ENCODE measurements at places on chromosomes 11 and 22.

DNA sequence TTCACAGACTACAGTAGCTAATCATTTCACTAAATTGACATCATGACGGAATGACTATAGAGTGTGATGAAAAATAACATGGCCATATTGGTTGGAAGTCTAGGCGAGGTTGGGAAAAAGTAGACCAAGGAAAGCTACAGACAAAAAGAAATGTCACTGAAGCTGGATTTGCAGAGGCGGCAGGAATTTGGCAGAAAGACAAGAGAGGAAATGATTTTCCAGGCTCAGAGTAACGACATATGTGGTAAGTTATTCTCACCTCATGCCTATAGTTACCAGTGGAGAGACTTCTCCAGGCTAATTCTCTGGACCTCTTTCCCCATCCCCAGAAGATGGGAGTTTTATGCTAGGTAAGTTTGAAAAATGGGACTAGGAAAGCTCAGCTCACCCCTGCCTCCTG, 1005.8 kb upstream of the CCDC90B start:
- DNase-seq = no peak

DNA sequence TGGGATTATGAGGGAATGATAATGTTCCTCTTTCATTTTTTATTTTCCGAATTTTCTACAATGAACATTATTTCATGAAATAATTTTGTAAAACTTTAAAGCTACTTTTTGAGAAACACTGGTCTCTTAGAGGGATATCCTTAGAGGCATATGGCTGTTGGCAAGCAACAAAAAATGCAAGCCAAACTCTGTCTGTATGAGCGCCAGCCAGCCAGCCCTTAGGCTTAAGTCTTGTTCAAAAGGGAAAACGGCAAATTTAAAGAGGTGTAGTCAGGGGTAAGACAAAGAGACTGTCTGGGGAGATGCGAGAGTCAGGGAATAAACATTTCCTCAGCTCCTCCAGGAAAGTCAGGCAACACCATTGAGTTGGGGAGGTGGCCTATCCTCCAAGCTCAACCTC, 22.5 kb downstream of the ASCC2 start:
- no peak for DNase-seq

- DNase-seq = no peak
Observed at GRCh38 chr11:118705111-118705741, 25.8 kb upstream of the TREH start.

GRCh38 chr22:44070029-44070428, 45.9 kb downstream of the PARVB start:
- DNase-seq = no peak

DNA sequence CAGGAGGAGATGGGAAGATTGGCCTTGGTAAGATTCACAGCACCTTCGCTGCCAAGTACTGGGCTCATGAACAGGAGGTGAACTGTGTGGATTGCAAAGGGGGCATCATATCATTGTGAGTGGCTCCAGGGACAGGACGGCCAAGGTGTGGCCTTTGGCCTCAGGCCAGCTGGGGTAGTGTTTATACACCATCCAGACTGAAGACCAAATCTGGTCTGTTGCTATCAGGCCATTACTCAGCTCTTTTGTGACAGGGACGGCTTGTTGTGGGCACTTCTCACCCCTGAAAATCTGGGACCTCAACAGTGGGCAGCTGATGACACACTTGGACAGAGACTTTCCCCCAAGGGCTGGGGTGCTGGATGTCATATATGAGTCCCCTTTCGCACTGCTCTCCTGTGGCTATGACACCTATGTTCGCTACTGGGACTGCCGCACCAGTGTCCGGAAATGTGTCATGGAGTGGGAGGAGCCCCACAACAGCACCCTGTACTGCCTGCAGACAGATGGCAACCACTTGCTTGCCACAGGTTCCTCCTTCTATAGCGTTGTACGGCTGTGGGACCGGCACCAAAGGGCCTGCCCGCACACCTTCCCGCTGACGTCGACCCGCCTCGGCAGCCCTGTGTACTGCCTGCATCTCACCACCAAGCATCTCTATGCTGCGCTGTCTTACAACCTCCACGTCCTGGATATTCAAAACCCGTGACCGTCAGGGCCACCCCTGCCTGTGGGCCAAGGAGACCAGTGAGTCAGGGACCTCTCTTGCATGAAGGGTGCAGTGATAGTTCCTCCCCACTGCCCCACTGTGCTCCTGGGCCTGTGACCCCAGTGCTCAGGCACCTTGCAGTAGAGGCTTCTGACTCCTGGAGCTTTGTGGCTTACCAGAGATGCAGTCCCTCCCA, 83.6 kb downstream of the BCR start:
- DNase-seq = no peak

DNA sequence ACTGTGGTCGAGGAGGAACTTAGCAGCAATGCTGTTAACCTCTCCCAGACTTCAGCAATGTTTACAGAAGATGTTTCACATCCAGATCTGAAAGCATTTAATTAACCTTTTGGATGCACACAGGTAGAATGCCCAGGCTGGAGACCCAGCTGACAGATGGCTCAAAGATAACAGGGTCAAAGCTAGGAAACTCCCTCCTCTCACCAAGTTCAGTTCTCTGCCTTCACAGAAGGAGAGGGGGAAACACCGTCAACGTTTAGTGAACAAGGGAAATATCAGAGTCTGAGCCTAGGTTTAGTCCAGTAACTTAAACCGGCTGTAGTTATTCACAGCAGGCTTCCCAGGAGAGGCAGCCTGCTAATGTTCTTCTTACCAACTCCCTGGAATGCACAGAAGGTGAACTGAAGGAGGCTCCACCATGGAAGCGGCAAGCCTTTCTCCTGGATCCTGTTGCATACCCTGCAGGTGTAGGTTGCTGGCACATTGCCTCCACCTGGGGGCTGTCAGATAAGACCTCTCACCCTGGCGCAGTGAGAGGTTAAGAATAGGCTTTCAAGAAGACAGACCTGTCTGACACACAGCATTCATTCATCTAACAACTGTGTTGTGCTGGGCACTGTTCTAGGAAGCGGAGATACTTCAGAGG, 23.5 kb upstream of the ANKK1 start:
- no peak for DNase-seq

GRCh38 chr11:61567286-61568061, 13.4 kb downstream of the SYT7 start:
- peak; percentile 81 for DNase-seq

DNA sequence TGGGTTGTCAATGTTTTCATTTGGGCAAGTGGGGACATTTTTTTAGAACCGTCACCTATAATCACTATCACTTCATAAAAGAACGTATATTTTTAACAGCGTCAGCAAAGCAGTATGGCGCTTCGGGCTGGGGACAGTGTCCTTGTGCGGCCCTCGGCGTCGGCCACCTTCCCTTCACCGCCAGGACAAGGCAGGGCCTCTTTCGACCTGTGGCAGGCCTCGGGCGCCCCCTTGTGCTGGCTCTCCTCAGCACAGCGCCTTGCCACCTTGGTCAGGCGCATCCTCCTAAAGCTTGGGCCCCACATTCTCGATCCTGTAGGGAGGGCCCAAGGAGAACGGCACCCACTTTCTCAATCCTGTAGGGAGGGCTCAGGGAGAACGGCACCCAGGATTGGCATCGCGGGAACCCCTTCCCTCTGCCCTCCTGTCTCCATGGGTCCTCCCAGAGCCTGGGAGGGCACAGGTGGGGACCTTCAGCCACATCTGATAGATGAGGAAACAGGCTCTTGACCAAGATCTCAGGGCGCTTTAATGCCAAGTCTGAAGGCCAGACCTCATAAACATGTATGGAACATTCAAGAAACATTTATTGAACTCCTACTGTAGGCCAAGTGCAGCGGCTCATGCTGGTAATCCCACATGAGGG, 11.5 kb upstream of the FADD start:
- DNase-seq = peak; percentile 63

DNA sequence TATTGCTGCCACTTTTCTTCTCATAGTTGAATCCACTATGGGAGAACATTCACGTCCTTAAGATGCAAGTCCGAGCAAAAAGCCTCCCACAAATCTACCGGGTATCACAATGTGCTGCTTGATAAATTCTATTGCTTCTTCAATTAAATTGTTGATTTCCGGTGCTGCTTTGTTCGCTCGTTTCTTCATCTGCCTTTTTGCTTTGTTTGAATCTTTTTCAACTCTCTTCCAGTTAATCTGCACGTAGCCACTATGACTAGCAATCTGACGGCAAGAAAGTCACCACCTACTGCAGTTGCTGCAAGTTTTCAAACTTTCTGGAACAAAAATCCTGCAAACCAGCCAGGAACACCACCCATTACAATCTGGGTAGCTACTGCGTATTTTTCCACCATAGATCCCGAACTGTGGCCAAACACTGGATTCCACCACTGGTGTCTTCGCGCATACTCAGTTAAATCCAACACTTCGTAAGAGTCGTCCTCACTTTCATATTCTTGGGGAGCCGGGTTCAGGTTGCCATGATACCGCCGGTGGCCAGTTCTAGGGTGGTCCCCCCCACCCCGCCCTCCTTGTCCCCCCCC, 59.1 kb downstream of the CLMP start:
- no peak for DNase-seq

DNA sequence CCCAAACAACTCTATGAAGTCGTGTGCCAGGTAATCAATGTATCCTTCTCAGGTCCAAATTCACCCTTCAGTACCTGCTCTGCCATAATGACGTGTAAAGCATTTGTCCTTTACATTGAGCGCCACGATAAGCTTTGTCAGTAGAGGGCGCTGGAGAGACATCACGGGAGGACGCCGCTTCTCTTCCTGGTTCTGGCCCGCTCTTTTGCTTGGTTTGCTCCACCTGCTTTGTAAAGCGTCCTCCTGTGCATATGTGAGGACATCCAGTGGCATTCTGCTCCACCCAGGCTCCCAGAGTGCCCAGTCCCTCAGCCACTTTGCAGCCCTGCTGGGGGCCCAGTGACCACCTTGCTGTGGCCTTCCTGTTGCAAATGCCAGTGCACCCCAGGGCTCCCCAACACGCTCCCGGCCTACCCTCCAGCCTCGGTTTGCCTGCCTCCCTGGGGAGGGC, 61.1 kb downstream of the WT1 start:
- peak; percentile 51 for DNase-seq

GRCh38 chr11:34859496-34859895, 56.7 kb downstream of the APIP start:
- no peak for DNase-seq

DNA sequence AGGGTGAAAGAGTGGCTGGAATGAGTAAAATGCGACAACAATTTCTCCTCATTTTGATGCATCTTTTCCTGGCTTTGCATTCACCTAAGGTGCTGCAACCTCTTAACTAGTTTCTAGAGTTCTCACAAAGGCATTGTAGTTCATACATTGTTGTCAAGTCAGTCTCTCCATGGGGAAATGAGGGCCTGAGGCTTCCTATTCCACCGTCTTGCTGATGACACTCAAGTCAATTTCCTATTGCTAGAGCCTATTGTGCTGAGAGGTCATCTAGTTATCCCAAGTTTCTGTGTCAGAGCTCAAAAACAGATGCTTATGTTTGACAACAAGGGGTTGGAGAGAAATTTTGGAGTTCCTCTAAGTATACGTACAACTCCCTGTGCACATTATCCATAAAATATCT, 11.6 kb upstream of the MS4A6A start:
- DNase-seq = no peak

DNA sequence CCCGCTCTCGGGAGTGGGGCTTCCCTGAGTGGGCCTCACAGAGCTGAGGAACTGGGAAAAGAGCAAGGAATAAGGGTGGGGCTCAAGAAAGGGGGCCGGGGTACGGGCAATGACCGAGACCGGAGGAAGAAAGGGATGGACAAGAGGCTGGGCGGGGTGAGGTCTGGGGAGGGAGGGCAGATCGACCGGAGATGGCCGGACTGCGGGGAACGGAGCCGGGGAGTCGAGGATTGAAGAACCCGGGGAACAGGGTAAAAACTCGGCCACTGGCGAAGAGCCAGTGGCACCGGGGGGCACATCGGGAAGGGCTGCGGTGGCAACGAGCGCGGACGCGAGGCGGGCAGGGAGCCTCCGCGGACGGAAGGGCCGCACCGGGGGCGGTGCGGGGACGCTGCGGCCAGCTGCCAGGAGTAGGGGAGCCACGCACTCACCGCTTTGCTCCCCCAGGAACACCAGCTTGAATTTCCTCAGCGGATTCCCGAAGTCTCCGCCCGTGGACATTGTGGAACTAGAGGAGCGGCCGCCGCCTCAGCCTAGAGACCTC, 667 bp downstream of the RAB6A start:
- peak; percentile 58 for DNase-seq

DNA sequence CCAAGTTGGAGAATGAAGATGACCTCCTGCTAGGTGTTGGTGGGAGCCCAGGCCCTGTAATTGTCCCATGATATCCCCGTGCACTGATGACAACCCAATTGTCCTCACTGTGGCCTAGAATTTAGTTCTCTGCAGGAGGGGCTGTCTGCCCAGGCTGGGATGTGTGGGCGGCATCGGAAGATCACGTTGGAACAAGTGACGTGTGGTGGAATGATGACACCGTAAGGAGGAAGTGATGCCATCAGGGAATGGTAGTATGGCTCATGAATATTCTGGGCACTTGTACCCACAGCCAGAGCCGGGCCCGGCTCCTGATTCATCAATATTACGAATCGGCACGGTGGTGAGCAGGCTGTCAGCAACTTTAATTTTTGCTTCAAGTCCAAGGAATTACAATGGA, 111.6 kb downstream of the MIAT start:
- DNase-seq = no peak

DNA sequence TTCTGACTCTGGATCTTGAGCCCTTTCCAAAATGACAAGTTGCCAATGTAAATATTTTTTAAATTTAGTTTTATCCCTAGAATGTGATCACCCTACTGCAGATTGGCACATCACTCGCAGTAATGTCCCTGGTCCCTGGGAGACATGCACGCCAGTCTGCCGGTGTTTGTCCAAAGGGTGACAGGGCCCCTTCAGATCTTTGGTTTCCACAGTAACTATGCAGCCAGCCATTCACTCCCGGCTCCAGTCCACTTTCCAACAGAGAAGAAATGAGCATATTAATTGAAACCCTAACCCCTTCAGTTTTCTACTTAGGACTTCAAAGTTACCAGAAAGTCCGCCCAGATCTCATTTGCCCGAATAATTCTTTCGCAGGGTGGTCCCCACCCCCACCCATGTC, 25.8 kb upstream of the RASSF10 start:
- DNase-seq = no peak

GRCh38 chr22:28917747-28918549, 34.6 kb downstream of the ZNRF3 start:
- no peak for DNase-seq

GRCh38 chr22:49503321-49503720, 324.4 kb downstream of the BRD1 start:
- no peak for DNase-seq

GRCh38 chr11:117498791-117499190, 171.1 kb downstream of the CEP164 start:
- DNase-seq = no peak
